ENCODE measurements at places on chromosomes 4 and X.

- no peak for DNase-seq
Measured at GRCh38 chrX:129808829-129809796, 29.4 kb downstream of the SASH3 start.

DNA sequence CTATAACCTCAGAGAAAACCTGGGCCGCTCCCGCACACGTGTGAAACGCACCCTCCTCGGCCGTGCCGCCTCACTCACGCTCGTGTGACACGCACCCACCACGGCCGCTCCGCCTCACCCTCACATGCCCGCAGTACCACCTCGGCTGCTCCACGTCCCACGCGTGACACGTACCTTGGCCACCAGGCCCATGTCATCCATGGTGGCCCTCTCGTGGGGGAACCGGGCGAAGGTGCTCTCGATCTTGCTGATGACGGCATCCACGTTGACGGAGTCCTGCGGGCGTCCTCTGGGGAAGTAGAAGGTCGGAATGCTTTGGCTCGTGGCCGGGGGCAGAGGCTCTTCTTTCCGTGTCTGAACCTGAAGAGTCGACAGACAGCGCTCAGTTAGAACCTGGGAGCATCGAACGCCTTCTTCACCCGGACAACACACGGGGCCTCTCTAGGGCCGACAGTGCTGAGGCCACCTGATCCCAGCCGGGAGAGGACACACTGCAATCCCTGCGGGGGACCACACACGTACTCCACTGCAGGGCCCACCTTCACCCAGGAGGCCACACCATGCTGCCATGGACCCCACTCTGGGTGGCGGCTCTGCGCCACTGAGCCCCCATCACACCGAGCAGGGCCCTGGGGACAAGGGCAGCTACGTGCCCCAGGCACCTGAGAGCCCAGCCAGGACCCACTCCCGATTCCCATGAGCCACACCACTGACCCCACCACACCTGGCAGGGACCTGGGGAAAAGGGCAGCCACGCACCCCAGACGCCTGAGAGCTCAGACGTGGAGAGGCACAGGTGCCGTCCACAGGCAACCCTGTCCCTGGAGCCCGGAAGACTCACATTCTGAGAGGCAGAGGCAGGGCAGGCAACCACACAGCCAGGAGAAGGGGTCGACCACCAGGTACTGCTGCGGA is 25.2 kb downstream of the PPP2R3B start:
- no peak for DNase-seq

DNA sequence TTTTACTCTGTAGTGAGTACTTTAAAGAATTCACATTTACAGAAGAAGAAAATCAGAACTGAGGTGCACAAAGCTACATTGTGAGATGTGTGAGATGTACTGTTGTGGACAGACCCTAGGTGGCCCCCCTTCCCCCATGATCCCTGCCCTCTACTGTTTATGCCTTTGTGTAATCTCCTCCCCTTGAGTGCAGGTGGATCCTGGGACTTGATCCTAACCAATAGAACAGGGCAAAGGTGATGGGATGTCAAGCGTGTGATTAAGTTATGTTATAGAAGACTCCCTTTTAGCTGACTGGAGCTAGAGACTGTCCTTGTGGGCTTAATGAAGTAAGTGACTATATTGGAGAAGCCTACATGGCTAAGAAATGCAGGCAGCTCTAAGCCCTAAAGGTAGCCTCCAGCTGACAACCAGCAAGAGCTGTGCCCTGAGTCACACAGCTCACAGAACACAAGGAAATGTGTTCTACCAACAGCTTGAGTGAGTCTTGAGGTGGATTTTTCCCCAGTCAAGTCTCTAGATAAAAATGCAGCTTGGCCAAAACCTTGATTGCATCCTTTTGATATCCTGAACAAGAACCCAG is 225.2 kb upstream of the LEF1 start:
- DNase-seq = no peak

DNA sequence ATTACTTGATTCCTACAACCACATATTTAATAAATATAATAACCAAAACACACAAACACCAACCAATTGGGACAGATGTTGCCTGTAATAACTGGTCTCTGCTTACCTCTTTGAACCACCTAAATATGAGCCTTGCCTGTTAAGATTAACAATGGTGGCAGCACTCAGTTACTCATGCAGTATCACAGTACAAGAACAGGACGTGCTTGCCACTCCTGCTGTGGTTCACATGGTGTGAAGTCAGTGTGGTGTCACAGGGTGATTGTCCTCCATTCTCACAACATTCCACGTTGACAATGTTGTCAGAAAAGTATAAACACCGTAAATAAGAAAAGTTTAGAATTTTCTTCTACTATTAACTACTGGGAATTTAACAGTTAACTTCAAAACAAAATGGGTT is 365.0 kb downstream of the PPP3CA start:
- no peak for DNase-seq

All from Calu3 (cell line).